ENCODE measurements at places on chromosomes 5 and 9.
A peak's percentile ranks its signal among the peaks of the same experiment; 100 is the strongest.

DNA sequence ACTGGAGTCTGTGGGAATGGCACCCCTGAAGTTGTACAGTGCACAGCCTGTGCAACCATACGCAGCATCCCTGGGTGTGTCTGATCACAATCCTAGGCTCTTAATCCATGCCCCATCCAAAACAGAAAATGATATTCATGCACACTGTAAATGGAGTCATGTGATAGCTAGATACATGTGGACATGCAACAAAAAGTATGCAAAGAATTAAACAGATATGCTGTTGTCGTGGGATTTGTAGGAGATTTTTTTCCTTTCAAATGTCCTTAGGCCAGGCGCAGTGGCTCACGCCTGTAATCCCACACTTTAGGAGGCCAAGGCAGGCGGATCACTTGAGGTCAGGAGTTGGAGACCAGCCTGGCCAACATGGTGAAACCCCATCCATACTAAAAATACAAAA is 36.1 kb downstream of the PRRX2 start:
- no peak overlapping the region for H3K4me3 ChIP-seq
- no peak for DNase-seq
- no peak overlapping the region for H3K27ac ChIP-seq

DNA sequence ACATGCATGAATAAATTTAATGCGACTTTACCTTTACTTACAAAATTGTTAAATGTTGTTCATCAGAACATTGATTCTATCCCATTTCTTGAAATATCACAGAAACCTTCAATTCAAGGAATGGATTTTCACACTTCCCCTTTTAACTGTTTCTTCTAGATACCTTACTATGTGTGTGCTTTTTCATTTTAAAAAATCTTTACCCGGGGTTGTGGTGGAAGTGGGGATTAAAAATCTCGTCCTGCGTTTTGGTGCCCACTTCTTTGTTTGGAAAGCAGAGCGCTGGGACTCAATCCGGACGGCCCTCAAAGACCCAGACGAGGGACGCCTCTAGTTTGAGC is 5.8 kb upstream of the MEF2C start:
- peaks cover 13% of the 10 kb centered on the region for H3K4me1 ChIP-seq
- no peak overlapping the region for H3K27ac ChIP-seq
- DNase-seq = no peak
- H3K4me3 ChIP-seq = peak overlapping the region; percentile 71
- H3K36me3 ChIP-seq = no peaks in the 10 kb centered on the region

DNA sequence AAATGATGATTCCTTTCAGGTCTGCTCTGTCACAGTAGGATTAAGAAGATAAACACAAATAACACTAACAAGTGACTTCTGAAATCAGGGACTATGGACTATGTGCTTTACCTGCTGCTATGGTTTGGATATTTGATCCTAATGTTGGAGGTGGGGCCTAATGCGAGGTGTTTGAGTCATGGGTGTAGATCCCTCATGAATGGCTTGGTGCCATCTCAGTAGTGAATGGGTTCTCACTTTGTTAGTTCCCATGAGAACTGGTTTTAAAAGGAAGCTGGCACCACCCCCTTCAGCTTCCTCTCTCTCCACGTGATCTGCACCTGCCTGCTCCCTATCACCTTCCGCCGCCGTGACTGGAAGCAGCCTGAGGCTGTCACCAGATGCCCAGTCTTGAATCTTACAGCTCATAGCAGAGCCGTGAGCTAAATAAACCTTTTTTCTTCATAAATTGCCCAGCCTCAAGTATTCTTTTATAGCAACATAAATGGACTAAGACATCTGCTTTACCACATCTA is 3.3 kb downstream of the PPIC start:
- H3K4me3 ChIP-seq = no peak overlapping the region
- peaks cover 78% of the 10 kb centered on the region for H3K27me3 ChIP-seq
- DNase-seq = no peak
- H3K36me3 ChIP-seq = peaks cover 5% of the 10 kb centered on the region
- peaks cover 15% of the 10 kb centered on the region for H3K4me1 ChIP-seq

- no peaks in the 10 kb centered on the region for H3K4me1 ChIP-seq
- peaks cover 20% of the 10 kb centered on the region for H3K27me3 ChIP-seq
Measured at GRCh38 chr5:77400645-77401044, 91.5 kb downstream of the WDR41 start.

GRCh38 chr5:72452515-72453245 is 54.5 kb downstream of the ZNF366 start:
- H3K27ac ChIP-seq = no peak overlapping the region
- no peaks in the 10 kb centered on the region for H3K36me3 ChIP-seq
- no peak for DNase-seq
- H3K4me3 ChIP-seq = no peak overlapping the region

GRCh38 chr5:43551731-43552130 is 5.1 kb downstream of the PAIP1 start:
- H3K4me1 ChIP-seq = peaks cover 7% of the 10 kb centered on the region
- H3K4me3 ChIP-seq = no peak overlapping the region
- no peak overlapping the region for H3K27ac ChIP-seq
- DNase-seq = no peak
- peaks cover 2% of the 10 kb centered on the region for H3K36me3 ChIP-seq

GRCh38 chr5:76149636-76150035 is 66.5 kb downstream of the SV2C start:
- peaks cover 22% of the 10 kb centered on the region for H3K27me3 ChIP-seq
- no peaks in the 10 kb centered on the region for H3K4me1 ChIP-seq
- H3K4me3 ChIP-seq = no peak overlapping the region
- H3K27ac ChIP-seq = no peak overlapping the region

DNA sequence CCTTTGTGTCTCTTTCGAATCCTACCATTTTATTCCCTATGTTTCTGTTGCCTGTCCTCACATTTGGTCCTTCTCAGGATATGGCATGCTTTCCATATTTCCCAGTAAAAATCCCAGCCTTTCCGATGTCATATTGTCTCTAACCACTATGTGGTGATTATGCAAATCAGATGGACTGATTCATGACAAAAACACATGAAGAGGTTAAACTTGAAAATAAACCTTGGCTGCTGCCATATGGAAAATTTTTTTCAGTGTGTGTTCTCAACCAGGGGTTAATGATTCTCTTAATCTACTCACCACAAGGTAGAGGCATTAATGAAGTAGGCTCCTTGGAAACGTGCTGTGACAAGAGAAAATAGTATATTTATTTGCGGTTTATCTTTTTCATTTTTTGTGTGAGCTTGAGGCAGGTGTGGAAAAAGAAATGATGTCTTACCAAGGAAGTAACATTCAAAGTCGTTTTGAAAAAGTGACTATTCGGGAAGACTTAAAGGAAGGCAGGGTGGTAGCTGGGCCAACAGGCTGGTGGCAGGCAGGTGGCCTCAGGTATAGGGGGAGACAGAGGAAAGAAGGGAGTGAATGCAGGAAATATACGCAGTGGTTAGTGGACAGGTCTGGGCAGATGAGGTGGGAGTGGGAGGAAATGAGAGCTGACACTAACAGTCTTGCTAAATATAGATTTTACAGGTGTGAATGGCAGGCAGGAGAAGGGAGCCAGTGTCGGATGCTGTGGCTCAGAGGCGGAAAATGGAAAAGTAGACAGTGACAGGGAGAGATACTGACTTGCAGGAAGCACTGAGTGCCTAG is 46.2 kb downstream of the DMRT2 start:
- no peak for DNase-seq
- peaks cover 5% of the 10 kb centered on the region for H3K4me1 ChIP-seq
- H3K27me3 ChIP-seq = peaks cover 35% of the 10 kb centered on the region
- H3K27ac ChIP-seq = no peak overlapping the region

DNA sequence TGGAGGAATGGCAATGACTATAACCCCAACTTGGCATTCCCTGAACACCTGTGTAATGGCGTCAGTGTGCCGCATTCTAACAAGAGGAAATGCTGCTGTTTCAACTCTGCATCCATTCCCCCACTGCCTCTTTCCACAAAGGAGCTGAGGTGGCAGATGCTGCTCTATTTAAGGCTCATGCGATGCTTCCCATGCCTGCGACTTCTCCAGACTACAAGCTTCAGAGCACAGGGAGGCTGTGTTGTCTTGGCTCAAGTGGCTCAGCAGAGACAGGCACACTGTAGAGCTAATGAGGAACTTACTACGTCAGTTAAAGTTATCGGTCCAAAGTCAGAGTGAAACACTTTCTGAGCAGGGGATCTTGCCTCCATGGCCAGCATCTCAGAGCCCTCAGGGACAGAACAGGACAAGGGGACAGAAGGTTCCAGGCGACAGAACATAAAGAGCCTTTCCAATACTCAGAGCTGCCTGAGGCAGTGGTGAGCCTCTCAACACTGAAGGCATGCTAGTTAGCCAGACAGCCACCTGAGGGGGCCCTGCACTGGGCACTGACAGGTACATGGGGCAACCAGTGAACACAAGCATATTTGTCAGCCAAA is 21.8 kb downstream of the TNIP1 start:
- no peaks in the 10 kb centered on the region for H3K27me3 ChIP-seq
- peaks cover 34% of the 10 kb centered on the region for H3K4me1 ChIP-seq
- no peak for DNase-seq
- H3K4me3 ChIP-seq = peak overlapping the region; percentile 79
- H3K36me3 ChIP-seq = peaks cover 5% of the 10 kb centered on the region

DNA sequence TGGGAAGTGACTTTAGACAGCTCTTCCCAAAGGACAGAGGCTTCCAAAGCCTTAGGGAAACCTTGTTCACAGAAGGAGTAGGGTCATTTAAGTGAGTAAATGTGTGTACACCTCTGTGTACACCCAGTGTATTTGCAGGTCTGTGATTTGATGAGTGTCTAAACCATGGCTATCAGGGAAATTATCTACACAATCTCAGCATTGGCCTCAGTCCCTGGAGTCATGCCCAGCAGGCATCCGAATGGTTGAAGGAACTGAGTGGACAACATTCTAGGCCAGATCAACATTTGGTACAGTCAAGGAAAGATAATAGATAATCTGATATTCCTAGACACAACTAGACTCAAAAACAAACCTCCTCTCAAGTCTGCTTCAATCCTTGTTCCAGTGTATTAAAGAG is 258.4 kb upstream of the DAPK1 start:
- no peak for DNase-seq
- H3K27ac ChIP-seq = no peak overlapping the region
- H3K4me3 ChIP-seq = no peak overlapping the region
- peaks cover 11% of the 10 kb centered on the region for H3K27me3 ChIP-seq
- no peaks in the 10 kb centered on the region for H3K4me1 ChIP-seq

- peaks cover 8% of the 10 kb centered on the region for H3K36me3 ChIP-seq
- DNase-seq = no peak
- no peak overlapping the region for H3K4me3 ChIP-seq
- no peaks in the 10 kb centered on the region for H3K27me3 ChIP-seq
- H3K27ac ChIP-seq = no peak overlapping the region
- peaks cover 2% of the 10 kb centered on the region for H3K4me1 ChIP-seq
Measured at GRCh38 chr9:19057033-19057432, 7.8 kb downstream of the RRAGA start.

DNA sequence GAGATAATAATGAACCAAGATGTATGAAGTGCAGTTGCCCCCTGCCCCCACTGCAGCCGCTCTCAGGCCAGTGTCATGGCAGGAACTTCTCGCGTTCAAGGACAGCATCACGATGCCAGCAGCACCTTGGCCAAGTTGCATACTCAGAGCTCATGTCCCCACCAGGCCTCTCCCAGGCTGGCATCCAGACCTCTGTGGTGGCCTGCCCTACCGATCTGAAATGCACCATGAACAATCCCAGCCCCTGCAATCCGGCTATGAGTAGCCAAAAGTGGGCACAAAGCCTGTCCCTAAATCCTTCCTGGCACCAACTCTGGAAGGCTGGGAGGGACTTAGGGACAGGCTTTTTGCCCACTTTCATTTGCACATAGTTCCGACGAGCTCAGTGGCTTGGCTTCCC is 140.9 kb downstream of the PAX5 start:
- H3K4me1 ChIP-seq = peaks cover 4% of the 10 kb centered on the region
- DNase-seq = no peak
- H3K4me3 ChIP-seq = no peak overlapping the region
- H3K36me3 ChIP-seq = peaks cover 4% of the 10 kb centered on the region

DNA sequence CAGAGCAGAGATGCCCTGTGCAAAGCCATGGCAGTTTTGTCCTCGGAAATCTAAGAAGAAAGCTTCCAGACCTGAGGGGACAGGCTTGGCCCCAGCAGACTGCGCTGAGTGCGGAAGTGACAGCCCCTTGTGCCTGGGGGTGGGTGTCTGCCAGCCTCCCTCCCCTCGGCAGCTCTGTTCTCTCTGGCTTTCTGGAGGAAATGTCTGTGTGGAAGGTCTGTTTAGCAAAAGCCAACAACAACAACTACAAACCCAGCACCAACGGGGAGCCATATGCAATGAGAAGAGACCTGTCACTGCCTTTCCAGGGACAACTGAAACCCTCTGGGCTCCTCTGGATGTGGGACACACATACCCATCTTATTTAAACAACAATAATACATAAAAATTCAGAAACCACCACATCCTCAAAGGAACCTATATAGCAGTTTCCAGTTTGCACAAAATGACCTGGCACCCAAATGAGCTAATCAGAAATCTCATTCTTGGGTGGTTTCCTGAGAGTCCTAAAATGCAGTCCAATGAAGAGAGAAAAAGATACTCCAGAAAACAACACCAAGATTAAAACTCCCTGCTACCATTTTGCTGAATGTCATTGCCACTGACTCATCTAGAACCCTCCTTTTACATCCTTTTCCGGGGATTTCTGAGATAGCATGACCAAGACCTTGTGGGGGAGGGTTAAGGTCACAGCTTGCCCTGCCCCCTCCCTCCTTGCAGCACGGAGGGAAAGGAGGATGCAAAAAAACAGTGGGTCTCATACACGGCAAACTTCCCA is 97.7 kb downstream of the AK8 start:
- H3K4me3 ChIP-seq = no peak overlapping the region
- H3K27ac ChIP-seq = no peak overlapping the region
- no peak for DNase-seq
- peaks cover 4% of the 10 kb centered on the region for H3K4me1 ChIP-seq
- peaks cover 5% of the 10 kb centered on the region for H3K36me3 ChIP-seq

DNA sequence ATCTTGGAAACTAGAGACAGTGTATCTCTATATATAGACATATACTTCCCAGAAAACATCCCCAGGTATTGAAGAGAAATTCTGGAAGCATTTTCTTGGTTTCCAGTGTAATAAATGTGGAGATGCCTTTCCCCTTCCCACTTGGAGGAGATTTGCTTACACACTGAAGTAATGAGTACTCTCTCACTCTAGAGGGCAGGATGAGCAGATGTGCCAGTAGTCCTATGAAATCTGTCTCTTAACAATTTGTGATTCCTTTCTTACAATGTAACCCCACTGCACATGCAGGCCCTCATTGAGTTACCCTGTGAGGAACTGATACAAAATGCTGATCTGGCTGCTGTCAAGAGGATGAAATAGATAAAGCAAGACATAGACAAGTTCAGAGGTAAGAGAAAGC is 567.2 kb downstream of the SLCO4C1 start:
- no peak for DNase-seq
- no peaks in the 10 kb centered on the region for H3K27me3 ChIP-seq

Measured in T-helper 17 cell (primary cell).